ENCODE measurements at places on chromosomes 2 and 18.
A peak's percentile ranks its signal among the peaks of the same experiment; 100 is the strongest.

DNA sequence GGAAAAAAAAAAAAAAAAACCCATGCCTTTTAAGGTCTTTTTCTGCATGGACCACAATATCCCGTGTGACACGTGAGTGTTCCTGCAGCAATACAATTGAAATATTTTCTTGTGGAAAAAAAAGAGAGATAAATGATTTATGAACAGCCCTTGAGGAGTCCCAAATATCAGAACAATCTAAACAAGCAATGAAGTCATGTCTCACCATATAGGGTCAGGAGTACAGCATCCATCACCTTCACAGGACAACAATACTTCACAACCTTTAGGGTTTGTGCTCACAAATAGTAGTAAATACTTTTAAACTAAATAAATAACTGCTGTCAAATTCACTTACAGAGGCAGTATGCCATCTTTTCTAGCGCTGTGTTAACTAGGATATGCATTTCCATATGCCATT, 87.9 kb downstream of the ZEB2 start:
- DNase-seq: no peak

DNA sequence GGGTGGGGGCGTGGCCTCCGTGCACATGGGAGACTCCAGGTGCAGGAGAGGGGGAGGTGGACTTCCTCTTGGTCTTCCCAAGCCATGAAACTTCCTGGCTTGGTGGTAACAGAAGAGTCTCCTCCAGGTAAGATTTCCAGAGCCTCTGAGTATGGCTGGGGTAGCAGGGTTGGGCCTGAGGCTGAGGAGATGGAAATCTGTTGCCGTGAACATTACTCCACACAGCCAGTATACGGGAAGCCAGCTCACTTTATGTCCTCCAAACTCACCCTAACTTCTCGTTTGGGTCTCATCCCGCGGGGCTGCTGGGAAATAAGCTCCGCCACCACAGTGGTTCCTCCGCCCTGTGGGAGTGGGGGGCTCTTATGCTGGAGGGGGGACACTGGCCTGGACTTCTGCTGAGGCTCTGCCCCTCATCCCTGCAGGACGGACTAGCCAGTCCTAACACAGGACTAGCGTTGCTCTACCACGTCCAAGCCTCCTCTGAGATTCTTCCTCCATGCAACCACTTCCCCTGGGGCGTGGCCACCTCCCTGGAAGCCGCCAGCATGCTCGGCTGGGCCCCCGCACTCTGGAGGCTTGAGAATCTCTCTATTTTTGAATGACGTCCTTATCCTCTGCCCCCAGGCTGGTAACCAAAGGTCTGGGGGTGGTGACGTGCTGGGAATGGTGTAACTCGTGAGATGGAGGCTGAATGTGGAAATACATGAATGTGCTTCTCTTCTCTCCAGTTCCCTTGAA, 777 bp upstream of the RAB17 start:
- no peak for DNase-seq

GRCh38 chr18:32460171-32460731, 10.4 kb downstream of the GAREM1 start:
- no peak for DNase-seq

- DNase-seq: no peak
Measured at GRCh38 chr2:5725072-5725471, 32.9 kb downstream of the SOX11 start.

- no peak for DNase-seq
Measured at GRCh38 chr2:136059036-136059472, 58.9 kb downstream of the CXCR4 start.

GRCh38 chr18:58611395-58612131, 17.3 kb downstream of the ALPK2 start:
- no peak for DNase-seq

GRCh38 chr2:2640371-2640770, 309.3 kb upstream of the MYT1L start:
- no peak for DNase-seq

- DNase-seq: peak; percentile 19
Measured at GRCh38 chr2:168336786-168337388, 89.5 kb upstream of the STK39 start.

DNA sequence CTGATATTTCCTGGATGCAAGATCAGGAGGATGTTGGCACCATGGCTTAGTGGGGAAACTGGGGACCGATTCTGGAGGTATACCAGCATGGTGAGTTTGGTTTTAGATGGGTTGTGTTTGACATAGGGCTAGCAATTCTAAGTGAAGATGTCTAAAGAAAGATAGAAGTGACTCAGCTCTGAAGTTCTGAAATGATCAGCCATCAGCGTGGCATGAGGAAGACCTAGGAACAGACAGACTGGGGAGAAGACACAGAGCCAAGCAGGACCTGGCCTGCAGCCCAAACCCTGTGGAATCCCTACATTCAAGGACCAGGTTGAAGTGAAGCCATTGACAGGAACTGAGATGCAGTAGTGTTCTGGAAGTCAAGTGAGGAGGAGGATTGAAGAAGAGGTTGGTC, 39.8 kb downstream of the HRH4 start:
- no peak for DNase-seq

GRCh38 chr2:240840435-240841060, 20.5 kb upstream of the KIF1A start:
- no peak for DNase-seq

DNA sequence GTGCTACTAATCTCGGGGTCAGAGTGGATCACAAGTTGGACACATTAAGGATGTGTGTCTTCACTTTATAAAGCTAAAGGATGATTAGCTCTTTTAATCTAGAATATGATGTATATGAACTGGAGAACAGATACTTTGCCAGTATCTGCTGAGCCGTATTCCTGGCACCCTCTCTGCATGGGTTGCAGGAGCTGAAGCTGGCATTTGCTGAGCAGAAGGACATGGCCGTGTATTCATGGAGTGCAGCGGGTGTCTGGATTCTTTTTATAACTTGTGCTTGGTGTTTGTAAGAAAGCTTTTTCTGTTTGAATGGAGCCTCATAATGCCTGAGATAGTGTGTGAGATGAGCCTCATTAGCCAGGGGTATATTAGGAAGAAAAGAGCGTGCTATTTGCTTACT, 103.9 kb upstream of the MCFD2 start:
- no peak for DNase-seq

DNA sequence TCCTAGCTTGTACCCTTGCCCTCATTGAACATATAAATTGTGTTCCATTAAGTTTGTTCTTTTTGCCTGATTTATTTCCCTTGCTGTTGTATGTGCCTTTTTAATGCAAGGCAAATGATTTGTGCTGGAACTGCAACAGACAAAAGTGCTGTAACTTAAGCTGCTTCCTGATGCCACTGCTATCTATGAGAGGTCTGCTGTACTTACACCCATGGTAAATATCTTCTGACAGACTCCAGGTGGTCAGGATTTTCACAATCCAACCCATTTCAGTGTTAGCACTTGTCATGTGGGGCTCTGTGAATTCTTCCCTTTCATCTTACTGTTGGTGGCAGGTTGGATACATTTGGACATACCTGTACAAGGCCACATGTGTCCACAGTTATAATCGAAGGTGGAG, 63.5 kb downstream of the ARHGAP15 start:
- DNase-seq: no peak

GRCh38 chr2:191543708-191544107, 134.2 kb upstream of the NABP1 start:
- no peak for DNase-seq

GRCh38 chr18:12485479-12486105, 77.9 kb downstream of the PRELID3A start:
- DNase-seq: no peak

- DNase-seq: no peak
Measured at GRCh38 chr2:64952511-64953482, 36.4 kb upstream of the SLC1A4 start.

DNA sequence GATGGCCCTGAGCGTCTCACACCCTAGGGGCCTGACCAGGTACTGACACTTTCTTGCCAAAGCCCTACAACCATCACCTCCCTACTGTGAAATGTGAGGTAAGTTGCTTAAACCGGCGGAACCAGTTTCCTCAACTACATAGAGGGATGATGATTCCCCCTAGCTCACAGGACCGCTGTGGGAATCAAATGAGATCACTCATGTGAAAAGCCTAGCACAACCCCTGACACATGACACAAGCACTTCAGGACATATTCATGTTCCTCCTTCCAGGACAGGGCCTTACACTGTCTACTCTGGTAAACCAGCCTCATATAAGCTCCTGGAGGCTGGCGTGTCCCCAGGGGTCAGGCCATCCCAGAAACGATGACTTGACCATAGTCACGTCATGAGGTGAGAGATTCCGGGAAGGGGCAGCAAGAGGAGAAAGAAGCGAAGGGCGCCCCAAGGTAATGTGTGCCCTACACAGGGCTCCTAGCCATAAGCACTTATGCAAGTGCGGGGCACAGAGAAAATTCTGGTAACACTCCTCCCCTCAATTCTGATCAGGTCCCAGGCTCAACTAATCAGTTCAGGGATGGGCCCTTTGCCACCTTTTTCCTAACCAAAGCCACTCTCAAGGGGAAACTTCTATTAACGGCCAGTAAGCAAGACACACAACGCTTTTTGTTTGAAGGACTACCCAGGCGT, 49.5 kb downstream of the C2orf42 start:
- peak; percentile 34 for DNase-seq

GRCh38 chr2:230068651-230069055, at the start of gene SLC16A14:
SLC16A14 (minus strand) TSS chr2:230068924; CDS start chr2:230059352, 9,572 bp downstream.
- DNase-seq: no peak

GRCh38 chr18:48901145-48902022, 49.4 kb downstream of the SMAD7 start:
- DNase-seq: no peak

DNA sequence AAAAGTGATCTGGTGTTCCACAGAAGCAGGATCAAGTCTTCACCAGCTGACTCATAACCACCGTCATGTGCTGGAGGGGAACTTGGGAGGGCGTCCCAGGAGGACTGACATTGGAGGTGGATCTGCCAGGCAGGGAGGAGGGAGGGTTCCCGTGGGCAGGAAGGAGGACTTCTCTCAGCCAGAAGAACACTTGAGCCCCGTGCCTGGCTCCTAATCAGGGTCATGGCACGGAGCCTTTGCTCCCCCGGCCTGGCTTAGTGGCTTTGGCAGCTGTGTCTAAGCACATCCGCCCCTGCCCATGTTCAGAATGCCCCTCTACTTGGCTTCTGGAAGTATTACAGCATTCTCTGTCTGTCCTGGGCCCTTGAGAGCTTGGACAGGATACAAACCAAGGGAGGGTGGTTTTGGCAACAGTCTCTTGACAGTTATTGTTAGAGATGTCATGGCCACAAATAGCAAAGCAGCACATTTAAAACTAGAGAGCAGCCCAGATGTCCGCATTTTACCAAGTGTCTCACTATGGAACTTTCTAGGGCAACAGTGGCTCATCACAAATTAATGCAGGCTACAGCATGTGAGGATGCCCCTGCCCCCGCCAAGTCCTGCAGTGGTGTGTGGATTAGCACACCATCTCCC, 11.5 kb downstream of the PPP1R7 start:
- no peak for DNase-seq

GRCh38 chr2:74481961-74482800, 617 bp downstream of the CCDC142 start:
- DNase-seq: no peak

GRCh38 chr2:223696719-223697118, 94.6 kb upstream of the SCG2 start:
- DNase-seq: no peak

DNA sequence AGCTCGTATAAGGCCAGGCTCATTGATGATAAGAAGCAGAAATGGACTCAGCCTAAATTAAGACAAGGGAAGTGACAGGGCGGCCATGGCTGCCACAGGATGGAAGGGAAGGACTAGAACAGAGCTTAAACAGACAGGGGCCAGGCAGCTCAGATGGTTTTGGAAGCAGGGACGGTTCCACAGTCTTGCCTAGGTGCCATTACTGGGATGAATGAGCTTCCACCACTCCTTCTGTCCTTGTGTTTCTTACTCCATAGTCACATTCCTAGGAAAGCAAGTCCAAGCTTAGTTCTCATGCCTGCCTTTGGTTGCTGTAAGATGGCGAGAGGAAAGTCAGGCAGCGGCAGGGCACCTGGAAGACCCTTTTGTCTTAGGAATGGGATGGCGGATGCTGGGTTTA, 11.9 kb downstream of the GNLY start:
- DNase-seq: no peak

DNA sequence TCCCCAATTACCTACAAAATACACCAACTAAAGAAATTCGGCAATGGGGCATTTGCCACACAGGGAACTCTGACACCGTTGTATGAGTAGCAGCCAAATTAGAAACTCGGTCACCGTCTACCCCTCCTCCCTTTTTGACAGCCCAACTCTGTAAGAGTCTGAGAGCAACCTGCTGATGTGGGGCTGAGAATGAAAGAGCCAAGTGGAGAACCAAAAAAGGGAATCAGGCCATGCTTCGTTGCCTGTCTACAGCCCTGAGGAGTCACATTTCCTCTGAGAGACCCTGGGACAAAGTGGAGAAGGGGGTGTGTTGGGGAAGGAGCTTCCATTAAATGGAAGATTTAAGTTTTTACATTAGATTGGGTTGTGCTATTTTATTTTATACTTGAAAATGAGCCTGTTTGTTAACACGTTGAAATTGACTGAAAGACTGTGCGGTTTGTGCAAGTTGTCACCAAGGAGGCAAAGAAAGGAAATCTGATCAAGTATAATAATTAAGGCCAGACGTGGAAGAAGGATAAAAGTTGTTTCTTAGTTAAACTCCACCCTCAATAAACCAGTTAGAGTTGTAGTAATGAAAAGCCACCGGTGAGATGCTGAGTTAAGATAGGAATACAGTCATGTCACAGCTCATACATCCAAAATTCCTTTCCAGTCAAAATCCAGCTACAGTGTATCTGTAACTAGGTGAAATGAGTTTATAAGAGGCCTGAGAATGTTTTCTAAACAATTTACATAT, 131.7 kb upstream of the CREB1 start:
- DNase-seq: no peak

- peak; percentile 20 for DNase-seq
Measured at GRCh38 chr18:13813271-13813849, 10.6 kb upstream of the MC5R start.

DNA sequence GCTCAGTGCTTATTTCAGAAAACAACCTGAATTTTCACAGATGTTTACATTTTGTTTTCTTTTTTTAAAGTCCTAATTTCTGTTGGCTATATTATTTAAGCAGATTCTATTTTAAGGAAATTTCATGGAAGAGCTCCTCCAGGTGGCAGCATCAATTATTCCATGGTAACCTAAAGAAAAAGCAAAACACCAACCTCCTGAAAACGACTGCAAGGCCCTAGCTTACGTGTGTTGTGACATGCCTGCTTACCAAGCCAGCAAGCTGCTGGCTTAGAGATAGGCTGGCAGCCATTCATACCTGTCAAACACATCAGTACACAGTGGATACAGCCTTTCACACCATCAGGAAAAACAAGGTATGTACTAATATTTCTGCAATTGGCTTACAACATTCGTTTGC, 64.9 kb downstream of the LPIN2 start:
- DNase-seq: no peak

- no peak for DNase-seq
Measured at GRCh38 chr2:98346311-98347236, at the start of gene CNGA3. CNGA3 (plus strand) TSS chr2:98346456; CDS start chr2:98369976, 23,520 bp downstream.

GRCh38 chr2:758073-758820, 81.0 kb upstream of the TMEM18 start:
- DNase-seq: no peak
